ENCODE measurements at places on chromosomes 1 and 21.

DNA sequence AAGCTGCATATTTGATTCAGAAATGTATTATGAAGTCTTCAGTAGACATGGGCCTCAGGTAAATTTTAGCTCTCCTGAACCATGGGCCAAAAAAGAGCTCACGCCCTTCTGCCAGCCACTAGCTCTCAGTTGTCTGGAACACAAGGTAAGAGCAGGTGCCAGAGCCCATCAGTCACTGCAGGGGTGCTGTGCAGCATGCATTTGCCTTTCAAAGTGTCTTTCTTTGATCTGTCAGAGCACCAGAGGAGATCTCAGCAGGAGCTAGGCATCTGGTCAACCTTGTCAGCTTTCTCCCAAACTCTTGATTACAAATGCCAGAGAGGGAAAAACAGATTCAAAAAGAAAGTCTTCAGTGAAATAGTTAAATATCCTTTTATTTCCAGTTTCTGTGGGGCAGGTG lies 332.3 kb downstream of the COL11A1 start:
- DNase-seq: no peak

DNA sequence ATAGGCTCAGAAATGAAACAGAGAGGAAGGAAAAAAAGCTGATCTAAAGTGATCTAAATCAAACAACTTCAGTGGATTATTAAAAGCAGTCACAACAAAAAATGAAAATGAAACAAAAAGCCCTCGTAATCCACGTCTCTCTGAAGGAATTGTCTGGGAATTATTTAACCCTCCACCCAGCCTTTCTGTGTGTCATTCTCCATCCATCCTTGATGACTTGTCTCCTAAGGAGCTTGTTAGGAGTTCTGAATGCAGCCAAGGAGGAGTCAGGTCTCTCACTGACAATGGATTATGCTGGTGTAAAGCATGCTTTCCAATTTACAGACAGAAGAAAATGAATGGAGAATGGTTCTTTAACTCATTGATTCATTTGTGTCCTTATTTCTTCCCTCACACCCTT lies 359.3 kb upstream of the RUNX1 start:
- no peak for DNase-seq

DNA sequence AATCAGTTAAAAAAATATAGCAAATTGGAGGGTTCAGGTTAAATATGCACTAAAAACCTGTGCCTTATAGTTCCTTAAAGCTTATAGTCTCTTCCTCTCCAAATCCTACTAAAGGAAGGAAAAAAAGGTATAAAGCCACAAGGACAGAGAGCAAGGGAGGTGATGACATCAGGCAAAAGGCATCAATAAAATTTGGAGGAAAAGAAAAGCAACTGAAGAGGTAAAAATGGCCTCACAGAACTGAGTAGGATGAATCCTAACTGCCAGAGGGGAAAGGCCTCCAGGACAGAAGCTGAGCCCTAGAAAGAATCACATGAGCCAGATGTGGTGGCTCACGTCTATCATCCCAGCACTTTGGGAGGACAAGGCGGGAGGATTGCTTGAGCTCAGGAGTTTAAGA lies 8.1 kb downstream of the CCSAP start:
- DNase-seq: no peak

GRCh38 chr1:78069784-78070183 lies 24.0 kb downstream of the GIPC2 start:
- DNase-seq: no peak

GRCh38 chr1:89172468-89173143 lies 3.2 kb downstream of the GBP7 start:
- DNase-seq: no peak

- DNase-seq: no peak
Observed at GRCh38 chr1:214342525-214342924, 61.6 kb downstream of the SMYD2 start.

- DNase-seq: no peak
Observed at GRCh38 chr1:38258085-38258627, 211.6 kb upstream of the POU3F1 start.
